ENCODE measurements at places on chromosomes 12 and 14. TPM values are rescaled to one million over a fixed set of nuclear protein-coding genes. Genes with fewer than 3 reads are reported as not detected.

Gene CIDEB
- 32.3 TPM for polyA plus RNA-seq

Gene MFAP5
- 0.10 TPM for polyA plus RNA-seq

DNA sequence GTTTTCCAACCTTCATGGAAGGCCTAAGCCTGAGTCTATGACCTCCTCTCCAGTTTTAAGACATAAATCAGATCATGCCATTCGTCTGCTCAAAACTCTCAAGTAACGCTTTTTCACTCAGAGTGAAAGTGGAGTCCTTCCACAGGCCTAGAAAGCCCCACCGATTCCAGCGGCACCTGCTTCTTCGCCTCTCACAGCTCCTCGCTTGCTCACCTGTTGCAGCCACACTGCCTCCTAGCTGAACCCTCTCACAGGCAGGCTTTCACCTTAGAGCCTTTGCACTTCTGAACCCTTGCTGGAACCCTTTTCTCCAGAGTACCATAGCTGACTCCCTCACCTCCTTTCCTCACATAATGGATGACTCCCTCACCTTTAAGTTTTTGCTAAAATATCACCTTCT lies 301.1 kb downstream of the ZFP36L1 start:
- DNase-seq, result no peak

GRCh38 chr14:93655078-93655750 lies 133.1 kb downstream of the PRIMA1 start:
- DNase-seq, result peak; percentile 82

Gene SYNE3
- polyA plus RNA-seq, result 2.9 TPM

Gene SPSB2
- polyA plus RNA-seq, result 16.8 TPM

GRCh38 chr12:57738661-57739237 lies at the start of gene AGAP2:
TSS of gene AGAP2 (minus strand) at chr12:57738742. CDS start at chr12:57738246, 496 bp downstream.
- DNase-seq, result no peak

Gene CLEC4C
- not detected for polyA plus RNA-seq

DNA sequence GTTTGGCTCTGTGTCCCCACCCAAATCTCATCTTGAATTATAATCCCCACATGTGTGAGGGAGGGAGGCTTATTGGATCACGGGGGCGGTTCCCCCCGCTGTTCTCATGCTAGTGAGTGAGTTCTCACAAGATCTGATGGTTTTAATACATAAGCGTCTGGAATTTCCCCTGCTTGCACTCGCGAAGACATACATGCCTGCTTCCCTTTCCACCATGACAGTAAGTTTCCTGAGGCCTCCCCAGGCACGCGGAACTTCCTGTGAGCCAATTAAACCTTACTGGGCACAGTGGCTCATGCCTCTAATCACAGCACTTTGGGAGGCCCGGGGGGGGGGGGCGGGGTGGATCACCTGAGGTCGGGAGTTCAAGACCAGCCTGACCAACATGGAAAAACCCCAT lies 60.8 kb downstream of the R3HDM2 start:
- DNase-seq, result no peak

GRCh38 chr12:75350413-75350812 lies 15.9 kb downstream of the GLIPR1L1 start:
- no peak for DNase-seq

Gene DCN
- 446 TPM for polyA plus RNA-seq

Gene UNC79
- polyA plus RNA-seq, result 1.5 TPM

- no peak for DNase-seq
Observed at GRCh38 chr12:48680861-48681260, 1.2 kb downstream of the KANSL2 start.

GRCh38 chr14:65915125-65915524 lies 502.6 kb downstream of the FUT8 start:
- DNase-seq, result no peak

Measured in renal pelvis (tissue), 12 donors.